ENCODE measurements at places on chromosomes 7 and 10.
A peak's percentile ranks its signal among the peaks of the same experiment; 100 is the strongest.

GRCh38 chr10:79059859-79060379 lies 8.8 kb upstream of the ZMIZ1 start:
- no peak for DNase-seq

DNA sequence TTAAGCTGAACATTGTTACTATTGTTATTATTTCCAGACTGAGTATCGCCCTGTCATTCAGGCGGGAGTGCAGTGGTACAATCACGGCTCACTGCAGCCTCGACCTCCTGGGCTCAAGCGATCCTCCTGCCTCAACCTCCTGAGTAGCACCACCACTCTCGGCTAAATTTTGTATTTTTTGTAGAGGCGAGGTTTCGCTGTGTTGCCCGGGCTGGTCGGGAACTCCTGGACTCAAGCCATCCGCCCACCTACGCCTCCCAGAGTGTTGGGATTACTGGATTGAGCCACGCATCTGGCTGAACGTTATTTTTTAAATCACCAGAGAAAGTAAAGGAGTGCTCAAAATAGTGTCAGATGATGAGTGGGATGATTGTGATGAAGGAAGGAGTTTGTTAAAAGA lies 1.4 kb upstream of the HNRNPF start:
- DNase-seq: no peak

DNA sequence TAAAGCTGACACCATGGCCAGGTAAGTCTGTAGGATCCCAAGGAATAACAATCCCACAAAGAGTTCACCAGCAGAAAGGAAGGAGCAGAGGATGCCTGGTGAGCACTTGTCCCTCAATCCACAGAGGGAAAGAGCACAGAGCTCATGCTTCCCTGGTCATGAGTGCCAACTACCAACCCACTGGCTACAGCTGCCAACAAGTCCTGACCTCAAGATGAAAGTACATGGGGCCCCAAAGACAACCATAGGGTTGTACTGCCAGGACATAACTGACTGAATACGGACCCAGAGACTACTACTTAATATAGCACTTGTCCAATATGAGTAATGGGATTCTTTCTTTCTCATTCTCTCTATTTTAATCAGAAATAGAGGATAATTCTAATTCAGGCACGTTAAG lies 83.3 kb downstream of the JCAD start:
- DNase-seq: no peak

- no peak for DNase-seq
These were observed 2.9 kb downstream of the IFIT3 start for GRCh38 chr10:89330537-89331212.

DNA sequence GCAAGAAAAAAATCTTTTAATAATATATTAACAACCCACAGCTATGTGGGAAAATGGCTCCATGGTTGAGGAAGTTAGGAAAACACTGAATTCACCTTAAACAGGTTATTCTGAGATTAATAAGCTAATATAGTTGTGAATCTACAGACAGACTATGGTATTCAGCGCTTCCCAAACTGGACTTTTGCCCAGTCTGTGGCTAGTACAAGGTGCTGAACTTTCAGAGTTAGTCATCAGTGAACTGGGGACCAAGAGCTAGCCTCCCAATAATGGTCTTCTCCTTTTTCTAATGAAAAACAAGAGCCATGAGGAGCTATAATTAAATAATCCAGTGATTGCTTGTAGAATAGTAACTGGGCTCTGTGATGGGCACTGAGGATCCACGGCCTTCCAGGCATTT lies 65.3 kb downstream of the FRMPD2 start:
- DNase-seq: no peak

DNA sequence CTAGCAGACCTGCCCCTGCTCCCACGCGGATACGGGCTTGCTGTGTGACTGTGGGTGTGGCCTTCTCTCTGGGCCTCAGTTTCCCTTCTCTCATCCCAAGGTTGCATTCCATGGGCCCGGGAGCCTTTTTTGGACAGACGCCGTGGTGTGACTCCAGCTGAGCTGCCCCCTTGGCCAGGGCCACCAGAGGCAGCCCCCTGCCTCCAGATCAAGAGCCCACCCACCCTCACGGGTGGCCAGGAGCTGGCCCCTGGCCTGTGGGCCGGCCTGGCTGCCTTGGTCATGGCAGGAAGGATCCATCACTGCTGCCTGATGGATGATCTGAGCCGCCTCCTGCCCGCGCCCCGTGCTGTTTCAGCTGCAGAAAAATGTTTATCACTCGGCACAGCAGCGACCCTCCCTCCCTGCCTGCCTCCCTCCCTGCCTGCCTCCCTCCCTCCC lies 27.8 kb upstream of the ELFN1 start:
- no peak for DNase-seq

GRCh38 chr7:28169230-28169629 lies 11.4 kb downstream of the JAZF1 start:
- DNase-seq: no peak

DNA sequence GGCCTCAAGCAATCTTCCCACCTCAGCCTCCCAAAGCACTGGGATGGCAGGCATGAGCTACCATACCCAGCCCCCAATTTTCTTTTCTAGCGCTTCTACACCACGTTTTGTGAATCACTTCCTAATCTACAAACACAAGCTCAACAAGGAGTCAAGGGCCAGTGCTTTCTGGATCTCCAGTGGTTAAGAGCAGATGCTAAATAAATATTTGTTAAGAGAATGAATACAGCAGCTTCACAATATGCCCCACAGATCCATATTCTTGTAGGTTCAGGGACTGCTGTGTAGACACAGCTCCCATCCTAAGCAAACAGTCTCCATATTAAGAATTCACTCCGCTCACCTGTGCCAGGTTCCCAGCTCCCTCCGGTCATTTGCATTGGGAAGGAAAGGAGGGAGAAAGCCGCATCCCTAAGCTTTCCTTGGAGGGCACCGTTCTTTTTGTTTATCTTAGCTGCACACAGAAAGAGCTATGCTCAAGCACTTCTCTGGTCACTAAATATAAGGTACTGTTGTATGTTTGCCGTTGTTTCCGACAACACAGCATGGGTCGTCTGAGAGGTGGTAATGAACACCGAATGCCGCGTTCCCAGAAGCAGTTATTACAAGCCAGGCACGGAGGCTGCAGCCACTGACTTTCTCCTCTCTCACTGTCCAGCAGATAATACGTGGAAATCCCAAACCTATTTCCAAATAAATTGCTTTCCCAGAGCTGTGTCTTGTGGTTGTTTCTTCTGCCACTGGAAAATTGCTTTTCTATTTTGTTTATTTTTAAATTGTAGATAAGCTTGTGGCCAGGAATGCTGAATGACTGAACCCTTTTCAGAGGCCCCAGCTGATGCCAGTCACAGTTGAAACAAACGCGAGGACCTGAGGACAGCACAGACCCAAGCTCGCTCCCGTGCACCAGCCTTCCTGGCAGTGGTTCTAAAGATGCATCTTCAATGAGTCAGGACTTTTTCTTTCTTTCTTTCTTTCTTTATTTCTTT lies 217.1 kb downstream of the PRPF18 start:
- DNase-seq: no peak

DNA sequence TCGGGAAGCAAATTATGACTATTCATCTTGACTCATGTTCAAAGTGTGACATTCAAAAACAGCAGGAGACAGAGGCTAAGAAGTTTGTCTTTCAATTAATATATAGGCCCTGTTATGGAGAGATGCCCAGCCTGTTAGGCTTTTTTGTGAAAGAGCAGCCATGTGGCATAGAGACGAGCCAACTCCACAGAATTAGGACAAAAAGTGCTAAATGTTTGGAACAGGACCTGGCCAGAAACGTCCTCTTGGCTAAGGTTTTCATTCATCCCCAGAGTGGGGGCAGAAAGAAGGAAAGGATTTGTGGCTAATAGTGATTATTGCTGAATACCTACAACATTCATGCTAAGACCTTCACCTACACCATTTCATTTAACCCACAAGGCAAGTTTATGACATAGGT lies 324.7 kb upstream of the NPVF start:
- no peak for DNase-seq

GRCh38 chr10:4894335-4894734 lies 68.3 kb downstream of the AKR1E2 start:
- no peak for DNase-seq

- DNase-seq: no peak
These were observed 11.0 kb downstream of the RPS24 start for GRCh38 chr10:78044699-78045098.

DNA sequence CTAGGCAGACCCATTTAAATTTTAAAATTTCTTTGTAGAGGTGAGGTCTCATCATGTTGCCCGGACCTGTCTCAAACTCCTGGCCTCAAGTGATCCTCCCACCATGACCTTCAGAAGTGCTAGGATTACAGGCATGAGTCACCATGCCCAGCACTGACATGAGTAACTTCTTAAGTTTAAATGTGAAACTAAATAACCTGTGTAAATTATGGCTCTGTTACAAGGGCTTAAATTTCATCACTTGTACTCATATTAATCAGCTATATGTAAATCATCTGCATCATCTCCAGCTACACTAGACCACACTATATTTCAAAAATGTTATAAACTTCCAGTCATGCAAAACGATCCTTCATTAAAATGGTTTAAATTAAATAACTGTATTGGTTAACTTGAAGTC lies 56.1 kb downstream of the ATAD1 start:
- no peak for DNase-seq

DNA sequence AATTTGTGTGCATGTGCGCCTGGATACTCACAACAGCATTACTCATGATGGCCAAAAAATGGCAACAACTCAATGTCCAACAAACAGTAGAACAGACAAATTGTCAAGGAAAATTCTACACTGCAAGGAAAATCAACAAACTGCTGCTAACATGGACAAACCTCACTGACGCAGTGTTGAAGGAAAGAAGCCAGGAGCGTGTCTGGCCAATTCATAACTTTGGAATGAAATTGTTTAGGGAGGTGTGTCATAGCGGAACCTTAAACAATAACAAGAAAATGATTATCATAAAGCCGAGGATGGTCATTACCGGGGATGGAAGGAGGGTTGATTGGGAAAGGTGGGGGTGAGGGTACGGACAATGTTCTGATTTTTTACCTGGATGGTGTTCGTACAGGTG lies 29.1 kb downstream of the ALOX5 start:
- no peak for DNase-seq

DNA sequence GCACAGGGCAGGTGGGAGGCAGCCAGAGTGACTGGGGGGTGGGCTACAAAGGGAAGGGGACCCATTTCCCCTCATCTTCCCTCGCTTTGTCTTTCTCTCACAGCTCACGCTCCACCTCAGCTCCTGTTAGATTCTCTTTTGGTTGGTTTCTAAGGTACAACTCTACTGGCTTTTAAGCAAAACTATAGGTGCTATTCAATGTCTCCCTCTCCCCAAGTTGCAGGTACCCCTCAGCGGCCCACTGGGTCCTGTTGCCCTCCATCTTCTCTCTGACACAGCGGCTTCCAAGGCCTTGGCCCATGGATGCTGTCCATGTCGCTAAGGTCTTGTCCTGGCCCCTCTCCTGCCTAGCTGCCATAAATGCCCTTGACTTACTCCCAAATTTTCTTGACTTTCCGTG lies 168.4 kb downstream of the COBL start:
- no peak for DNase-seq

GRCh38 chr7:37342688-37343471 lies 105.8 kb downstream of the ELMO1 start:
- no peak for DNase-seq

- DNase-seq: peak; percentile 81
These were observed 54.3 kb downstream of the CLIP2 start for GRCh38 chr7:74343281-74344131.
